ENCODE measurements at places on chromosomes 7 and 10.

GRCh38 chr10:63072951-63073350 lies 60.2 kb upstream of the NRBF2 start:
- DNase-seq, result no peak

DNA sequence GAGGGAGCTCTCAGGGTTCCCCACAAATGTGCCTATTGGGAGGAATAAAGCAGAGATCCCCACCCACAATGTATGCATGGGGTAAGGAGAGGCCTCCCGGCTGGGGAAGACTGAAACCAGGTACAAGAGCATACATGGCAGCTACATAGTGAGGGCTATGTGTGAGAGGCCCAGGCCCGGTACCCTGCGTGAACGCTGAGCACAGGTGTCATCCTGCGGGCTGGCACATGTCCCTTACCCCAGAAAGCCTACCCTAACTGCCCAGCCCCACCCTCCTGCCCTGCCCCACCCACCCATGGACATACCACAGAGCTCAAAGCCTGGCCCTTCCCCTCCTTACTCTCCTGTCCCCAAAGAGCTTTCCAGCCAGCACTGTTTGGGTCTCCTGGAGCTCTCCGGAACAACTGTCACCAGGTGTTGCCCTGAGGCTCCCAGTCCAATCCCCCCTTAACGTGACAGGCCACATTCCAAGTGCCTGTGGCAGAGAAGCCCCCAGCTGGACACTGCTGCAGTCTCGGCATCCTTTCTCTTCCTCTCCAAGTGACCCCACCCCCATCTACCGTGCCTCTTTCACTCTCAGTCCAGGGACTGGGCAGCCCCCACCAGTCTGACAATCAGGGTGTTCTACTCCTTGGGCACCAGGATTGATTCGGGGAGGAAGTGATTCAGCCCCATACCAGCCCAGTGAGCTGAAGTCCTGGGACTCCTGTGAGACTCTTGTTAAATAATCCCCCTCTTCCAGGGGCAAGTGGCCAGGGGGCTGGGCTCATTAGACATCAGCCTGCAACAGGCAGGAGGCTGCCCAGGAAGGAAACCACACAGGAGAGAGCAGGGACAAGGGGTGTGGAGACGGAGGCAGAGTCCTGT lies 19.6 kb downstream of the GRID1 start:
- DNase-seq, result no peak

GRCh38 chr7:119572132-119572531 lies 700.8 kb upstream of the KCND2 start:
- no peak for DNase-seq

DNA sequence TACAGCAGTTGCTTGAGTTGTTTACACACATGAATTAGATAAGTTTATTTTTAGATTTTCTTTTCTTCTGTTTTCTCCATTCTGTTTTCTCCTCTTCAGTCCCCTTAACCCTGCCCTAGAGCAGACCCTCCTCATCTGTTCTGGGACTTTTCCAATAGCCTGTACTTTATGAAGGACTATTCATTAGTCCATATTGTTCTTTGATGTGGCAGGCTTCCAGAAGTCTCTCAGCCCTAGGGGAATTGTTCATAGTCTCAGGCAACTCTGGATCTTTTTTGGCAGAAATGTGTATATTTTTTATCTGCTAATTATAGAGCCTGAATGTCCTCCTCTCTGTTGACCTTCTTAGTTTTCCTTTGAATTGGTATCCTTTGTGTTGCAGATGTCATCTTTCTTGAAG lies 25.4 kb downstream of the KAT6B start:
- no peak for DNase-seq

DNA sequence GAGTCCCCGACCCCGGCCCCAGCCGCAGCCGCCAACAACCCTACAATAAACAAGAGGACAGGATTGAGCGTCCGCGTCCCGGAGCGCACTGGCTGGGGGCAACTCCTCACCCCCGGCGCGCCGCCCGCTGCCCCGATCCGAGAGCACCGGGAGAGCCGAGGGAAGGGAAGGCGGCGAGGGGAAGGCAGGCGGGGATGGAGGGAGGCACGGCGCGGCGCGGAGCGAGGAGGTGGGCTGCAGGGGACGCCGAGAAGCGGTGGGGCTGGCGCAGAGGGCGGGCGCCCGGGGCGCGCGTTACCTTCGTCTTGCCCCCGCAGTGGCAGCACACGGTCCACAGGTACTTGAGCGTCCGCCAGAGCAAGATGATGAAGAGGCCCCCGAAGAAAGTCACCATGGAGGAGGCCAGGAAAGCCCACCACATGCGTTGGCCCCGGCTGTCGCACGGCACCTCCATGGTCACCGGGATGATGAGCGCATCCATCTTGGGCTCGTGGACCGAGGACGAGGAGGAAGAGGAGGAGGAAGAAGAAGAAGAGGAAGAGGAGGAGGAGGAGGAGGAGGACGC lies 559 bp downstream of the KCNMA1 start:
- DNase-seq, result no peak

GRCh38 chr10:65413001-65413400 lies 1512.8 kb upstream of the LRRTM3 start:
- no peak for DNase-seq

- no peak for DNase-seq
These were observed 620.3 kb downstream of the CCSER2 start for GRCh38 chr10:84948644-84949043.

DNA sequence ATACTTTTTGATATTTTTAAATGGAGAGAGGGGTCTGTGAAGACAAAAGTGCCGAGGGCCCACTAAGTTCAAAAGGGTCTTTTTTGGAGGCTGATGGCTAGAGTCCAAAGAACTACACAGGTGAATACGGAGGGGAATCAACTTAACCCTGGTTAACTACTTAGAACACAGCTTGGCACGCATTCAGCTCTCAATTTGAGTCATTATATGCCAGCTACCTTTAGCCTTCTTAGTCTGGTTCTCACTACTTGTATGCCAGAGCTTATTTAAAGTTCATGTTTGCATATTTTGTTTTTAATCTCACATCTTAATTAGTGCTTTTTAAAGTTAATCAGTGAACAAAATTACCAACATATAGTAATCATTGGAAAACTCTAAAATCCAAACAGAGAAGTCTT lies 80.8 kb downstream of the VWDE start:
- DNase-seq, result no peak

- no peak for DNase-seq
These were observed 122.5 kb downstream of the FAM53B start for GRCh38 chr10:124621637-124622036.

DNA sequence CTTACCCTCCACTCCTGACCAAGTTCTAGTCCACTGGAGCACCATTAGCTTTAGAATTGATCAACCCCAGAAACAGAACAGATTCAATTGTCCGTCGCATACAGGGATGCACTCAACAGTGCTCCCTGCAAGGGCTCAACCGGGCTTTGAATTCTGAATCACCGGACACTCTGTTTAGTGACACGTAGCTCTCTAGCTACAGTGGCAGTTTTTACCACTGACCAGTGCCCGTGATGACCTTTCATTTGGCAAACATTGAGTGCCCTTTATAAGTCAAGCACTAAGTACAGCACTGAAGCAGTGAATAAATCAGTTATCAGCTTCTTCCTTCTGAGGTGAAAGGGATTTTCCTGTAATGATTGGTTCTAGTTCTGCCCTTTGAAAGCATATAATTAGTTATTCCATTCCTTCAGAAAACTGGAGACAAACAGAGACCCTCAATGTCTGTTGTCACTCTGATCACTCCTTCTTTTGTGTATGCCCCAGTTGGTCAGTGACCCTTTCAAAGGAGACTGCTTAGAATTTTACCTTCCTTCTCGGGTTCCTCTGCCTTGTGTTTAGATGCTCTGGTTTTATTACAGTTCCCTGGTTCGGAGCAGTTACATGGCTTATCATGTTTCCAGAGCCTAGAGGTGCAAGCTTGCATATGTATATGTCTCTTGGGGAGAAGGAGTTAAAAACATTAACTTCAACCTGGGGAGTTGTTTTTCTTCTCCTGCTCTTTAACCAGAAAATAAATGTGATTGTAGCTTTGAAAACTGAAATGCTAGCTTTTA lies 68.9 kb downstream of the ZNF365 start:
- DNase-seq, result no peak

DNA sequence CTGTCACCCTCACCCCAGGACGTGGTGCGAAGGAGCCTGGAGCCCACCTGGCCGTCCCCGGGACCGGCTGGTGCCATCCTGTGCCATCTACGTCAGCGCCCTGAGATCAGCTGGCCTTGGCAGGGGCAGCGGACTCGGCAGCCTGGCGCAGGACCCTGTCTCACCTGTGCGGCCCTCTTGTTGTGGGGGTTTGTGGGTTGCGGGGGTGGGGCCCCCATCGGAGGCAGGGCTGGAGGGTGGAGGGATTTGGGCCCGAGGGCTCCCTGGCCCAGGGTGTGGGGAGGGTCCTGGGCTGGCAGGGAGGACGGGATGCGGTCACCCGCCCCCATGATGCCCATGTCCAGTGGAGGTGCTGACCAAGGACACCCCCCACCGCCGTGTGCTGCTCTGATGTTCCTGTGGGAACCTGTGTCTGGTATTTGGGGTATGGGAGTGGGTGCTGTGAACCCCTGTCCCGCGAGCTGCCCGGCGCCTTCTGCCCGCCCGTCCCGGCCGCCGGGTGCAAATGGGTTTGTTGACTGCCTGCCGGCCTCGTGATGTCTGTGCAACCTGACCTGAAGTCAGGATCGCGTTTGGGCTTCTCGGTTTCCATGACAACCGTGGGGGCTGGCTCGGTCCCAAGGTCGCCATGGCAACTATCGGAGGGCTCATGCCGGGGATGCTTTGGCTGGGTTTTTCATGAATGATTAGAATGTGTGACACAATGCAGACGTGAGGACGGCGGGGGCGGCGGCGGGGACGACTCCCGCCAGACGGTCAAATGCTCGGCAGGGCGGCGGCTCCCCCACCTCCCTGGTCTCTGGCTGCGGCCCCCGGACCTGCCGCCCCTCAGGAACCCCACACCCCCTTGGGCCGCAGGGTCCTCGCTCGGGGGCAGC lies 7.3 kb downstream of the MAFK start:
- peak; percentile 90 for DNase-seq

DNA sequence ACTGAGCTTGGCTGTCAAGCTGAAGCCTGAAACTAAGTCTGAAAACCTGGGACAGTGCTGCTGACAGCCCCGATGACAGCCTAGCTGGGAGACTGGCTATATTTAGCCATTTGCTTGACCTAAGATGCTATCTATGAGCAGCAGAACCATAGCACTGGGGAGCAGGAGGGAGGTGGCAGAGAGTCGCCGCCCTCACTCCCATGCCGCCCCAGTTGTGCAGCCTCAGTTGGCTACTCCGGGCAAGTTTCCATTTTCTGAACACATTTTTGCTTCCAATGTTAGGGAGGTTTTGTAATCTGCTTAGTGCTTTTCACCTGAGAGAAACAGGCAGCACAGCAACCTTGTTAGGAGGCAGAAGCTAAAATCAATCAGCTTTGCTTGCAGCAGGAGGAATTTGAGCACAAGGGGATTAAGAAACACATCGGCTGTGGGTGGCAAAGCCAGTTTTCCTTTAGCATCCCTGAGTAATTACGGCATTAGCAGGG lies 20.4 kb upstream of the C10orf71 start:
- DNase-seq, result no peak

DNA sequence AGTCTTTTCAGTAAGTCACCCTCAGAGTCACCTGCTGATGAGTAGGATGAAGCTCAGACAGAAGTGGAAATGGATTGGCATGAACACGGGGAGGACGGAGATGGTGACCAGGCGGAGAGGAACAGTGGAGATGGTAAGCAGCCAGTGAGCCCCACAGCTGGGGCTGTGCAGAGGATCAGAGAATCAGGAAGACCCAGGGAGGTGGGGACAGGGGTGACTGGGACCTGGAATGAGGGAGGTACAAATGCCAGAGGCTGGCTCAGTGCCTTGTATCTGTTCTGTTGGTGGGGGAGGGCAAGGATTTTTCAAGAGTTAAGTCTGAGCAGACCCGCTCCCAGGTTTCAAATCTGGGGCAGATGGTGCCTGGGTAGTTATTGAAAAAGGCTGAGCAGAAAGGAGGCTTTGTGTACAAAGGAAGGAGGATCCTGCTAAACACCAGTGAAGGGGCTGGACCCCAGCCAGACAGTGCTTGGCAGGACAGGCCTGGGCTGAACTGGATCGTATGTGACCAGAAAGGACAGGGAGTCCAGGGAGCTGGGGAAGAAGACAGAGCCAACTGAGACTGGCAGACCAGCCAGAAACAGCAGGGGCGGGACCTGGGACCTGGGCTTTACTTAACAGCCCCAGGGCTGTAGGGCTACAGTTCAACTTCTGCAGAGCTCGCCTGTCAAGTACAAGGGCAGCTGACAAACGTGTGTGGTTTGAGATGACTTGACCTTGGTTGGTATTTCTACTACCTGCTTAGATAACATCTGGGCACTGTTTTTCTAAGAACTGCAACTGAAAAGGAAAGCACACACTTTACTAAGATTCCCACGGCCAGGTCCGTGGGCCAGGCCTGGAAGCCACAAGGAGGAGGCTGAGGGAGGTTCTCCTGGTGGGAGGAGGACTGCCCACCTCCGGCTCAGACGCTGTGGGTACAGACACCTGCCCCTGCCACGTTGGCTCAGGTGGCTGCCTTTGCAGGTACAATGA lies 13.2 kb upstream of the FRMPD2 start:
- peak; percentile 34 for DNase-seq

GRCh38 chr7:74217455-74218342 lies 7.9 kb downstream of the LAT2 start:
- DNase-seq, result no peak

DNA sequence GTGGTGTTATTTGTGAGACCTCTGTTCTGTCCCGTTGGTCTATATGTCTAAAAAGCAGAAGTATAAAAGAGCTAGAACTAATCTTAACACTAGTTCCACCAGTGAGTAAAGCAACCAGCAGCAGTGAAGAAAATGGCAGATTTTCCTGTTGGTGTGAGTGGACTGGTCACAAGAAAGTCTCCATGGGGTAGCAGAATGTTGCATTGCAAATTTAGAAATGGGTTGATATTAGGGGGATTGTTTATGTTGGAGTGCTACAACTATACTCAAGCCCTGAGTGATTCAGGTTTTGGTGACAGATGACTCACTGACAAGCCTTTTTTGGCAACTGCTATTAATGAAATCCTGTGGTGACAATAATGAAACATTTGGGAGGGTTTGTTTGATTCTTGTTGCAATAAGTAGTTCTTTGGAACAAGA lies 5.6 kb downstream of the AVL9 start:
- no peak for DNase-seq

GRCh38 chr7:124276005-124276622 lies 243.2 kb upstream of the TMEM229A start:
- DNase-seq, result peak; percentile 41

DNA sequence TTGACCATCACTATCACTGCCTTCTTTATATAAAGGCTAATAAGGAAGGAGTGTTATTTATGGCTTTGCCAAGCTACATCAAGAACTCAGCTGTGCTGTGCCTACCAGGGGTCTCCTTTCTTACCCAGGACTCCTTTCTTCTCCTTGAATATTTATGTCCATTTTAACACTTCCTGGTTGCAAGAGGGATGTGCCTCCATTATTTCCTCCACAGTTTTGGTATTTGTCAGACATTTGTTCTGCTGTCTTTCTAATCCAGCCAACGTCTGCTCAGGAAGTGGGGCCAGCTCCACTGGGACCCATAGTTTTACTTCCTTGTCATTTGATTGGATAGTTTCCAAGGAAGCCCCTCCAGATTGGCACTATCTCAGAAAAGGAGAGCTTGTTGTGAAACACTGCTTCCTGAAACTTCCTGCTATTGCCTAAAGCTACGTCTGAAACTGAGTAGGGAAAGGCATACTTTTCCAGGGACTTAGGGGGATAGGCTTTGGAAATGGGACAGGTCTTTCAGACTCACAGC lies 6.6 kb upstream of the STRIP2 start:
- DNase-seq, result no peak
